Omental fat pad (tissue), 4 donors: ENCODE measurements at places on chromosomes 3 and 15.

- no peak for DNase-seq
Observed at GRCh38 chr3:151085889-151086483, 522 bp downstream of the MED12L start.

DNA sequence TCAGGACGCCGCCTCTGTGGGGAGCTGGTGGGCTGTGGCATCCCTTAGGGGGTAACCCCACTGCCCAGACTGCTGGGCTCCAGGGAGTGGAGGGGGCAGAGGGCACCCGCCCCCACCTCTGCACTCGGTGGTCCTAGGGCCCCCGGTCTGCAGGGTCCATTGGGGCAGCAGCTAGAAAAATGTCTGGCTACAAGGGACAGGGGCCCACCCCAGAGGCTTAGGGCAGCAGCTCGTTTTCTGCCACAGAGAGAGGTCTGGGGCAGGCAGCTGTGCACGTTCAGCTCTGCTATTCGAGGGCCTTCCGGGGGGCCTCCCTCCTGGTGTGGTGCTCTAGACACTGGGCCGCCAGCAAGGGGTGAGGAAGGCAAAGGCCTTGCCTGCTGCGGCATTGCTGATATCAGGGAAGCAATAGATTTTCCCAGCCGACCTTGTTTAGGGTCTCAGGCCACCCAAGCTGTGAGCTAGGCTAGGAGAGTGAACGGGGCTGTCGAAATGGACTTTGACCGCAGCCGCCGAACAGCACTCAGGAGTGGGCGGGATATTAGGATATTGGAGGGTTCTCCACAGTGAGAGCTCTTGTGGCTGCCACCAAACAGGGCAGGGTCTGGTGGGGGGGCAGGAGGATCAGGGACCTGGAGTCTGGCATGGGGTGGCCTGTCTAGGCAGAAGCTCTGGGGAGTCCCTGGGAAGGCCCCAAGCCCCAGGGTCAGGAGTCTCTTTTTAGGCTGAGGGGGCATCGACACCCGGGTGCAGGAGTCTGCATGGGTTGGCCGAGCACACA lies 61.4 kb upstream of the KLF13 start:
- peak; percentile 19 for DNase-seq

GRCh38 chr3:155554777-155555451 lies 190.0 kb downstream of the PLCH1 start:
- DNase-seq = no peak

DNA sequence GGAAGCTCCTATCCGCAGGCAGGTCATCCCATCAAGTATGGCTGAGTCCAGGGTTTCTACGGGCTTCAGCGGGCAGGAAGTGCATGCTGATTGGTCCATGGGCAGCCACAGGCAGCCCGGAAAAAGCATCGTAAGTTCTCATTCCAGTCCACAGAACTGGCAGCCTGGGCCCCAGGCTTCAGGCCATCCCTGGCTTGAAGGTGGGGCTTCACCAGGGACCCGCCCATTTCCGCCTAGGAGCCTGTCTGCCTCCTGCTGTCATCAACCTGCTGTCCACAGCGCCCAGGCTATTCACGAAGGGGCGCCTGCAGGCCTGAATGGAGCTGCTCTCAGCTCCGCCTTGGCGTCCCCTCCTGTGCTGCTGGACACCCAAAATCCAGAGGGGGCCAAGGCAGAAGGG lies 13.9 kb downstream of the PCYT1A start:
- no peak for DNase-seq

DNA sequence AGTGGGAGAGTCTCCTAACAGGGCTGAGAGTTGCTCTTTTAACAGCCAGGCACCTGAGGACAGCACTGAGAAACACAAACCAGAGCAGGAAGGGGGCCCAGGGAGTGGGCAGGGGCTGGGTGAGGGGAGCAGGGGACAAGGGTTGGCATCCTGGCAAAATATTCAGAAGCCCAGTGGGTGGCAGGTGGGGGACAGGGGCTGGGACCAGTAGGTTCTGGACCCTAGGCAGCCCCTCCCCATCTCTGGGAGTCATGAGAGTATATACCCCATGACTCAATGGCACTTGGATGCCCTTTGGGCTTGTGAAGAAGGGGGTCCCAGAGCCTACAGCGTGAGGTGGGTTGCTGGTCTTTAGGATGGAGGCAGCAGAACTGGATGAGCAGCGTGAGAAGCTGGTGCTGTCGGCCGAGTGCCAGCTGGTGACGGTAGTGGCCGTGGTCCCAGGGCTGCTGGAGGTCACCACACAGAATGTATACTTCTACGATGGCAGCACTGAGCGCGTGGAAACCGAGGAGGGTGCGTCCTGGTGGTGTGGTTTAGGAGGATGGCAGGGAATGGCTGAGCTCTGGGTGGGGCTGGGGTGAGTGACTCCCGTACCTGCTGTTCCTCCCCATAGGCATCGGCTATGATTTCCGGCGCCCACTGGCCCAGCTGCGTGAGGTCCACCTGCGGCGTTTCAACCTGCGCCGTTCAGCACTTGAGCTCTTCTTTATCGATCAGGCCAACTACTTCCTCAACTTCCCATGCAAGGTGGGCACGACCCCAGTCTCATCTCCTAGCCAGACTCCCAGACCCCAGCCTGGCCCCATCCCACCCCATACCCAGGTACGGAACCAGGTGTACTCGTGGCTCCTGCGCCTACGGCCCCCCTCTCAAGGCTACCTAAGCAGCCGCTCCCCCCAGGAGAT lies 24.2 kb downstream of the NBEAL2 start:
- DNase-seq = no peak

- DNase-seq = no peak
Observed at GRCh38 chr3:48270306-48270705, 29.4 kb downstream of the ZNF589 start.

GRCh38 chr15:52095597-52096262 lies 16.8 kb downstream of the BCL2L10 start:
- DNase-seq = no peak

- no peak for DNase-seq
Observed at GRCh38 chr3:170414202-170414663, 4.4 kb upstream of the CLDN11 start.

DNA sequence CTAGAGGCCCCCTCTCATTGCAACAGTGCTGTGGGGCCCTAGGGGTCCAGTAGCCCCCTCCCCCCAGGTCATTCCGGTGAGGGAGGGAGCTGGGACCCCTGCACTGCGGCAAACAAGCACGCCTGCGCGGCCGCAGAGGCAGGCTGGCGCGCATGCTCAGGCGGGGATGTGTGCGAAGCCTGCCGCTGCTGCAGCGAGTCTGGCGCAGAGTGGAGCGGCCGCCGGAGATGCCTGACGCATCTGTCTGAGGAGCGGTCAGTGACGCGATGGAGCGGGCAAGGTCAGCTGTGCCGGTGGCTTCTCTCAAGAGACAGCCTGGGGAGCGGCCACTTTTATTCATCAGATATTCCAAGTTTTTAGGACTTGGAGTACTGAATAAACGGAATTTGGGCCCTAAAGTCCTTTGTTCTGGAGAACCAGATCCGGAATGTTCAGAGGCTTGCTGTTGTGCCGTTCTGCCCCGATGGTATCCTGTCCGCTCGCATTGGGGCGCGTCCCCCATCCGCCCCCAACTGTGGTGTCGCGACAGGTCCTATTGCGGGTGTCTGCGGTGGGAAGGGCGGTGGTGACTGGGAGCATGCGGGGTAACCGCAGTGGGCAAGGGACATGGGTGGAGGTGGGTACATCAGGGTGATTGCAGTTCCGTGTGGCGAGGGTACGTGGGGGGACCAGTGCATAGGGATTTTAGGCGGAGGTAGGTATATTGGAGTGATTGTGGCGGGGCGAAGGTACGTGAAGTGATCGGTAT lies at the start of the genes SNRPN and SNURF:
SNRPN (plus strand) TSS at position 205 of the 748 bp plus-strand sequence. CDS start 19,467 bp downstream, outside the sequence.
SNURF (plus strand) TSS at position 205 of the 748 bp plus-strand sequence; CDS start at position 267, 62 bp downstream.
- peak; percentile 35 for DNase-seq

DNA sequence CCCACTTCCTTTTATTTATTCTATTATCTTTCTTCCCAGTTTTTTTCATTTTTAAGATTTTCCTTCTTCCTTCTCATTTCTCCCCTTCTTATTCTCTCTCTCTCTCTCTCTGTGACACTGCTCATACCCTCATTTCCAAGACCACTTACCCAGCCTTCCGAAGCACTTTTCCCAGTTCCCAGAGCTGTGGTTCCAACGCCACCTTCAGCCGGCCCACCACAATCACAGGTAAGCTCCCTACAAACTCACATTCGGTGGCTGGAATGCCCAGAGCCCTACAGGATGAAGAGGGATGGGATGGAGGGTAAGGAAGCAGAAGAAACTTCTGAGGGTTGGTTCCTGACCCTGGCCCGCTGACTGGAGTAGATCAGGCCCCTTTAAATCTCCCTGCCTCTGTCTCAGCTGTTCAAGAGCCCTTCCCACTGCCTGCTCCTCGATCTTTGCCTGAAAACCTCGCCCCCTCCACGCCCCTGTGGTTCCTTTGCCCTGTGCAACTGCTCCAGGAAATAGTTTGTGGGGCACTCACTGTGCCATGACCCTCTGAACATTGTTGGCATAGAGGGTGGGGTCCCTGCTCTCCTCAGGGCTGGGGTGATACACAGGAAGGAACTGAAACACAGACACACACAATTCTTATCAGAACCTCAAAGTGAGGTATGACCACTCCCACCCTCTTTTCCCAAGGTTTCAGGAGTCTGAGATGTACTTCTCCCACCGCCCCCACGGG lies 4.8 kb downstream of the LPCAT4 start:
- DNase-seq = no peak

DNA sequence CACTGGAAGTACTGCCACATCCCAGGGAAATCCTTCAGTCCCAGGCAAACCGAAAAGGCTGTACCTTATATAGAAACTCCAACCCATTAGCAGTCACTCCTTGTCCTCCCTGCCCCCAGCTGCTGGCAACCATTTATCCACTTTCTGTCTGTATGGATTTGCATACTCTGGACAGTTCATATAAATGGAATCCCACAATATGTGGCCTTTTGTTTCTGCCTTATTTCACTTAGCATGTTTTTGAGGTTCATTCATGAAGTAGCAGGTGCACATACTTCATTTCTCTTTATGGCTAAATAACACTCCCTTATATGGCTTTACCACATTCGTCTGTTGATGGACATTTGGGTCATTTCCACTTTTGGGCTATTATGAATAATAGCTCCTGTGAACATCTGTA lies 51.6 kb upstream of the CMTM8 start:
- no peak for DNase-seq
